ENCODE measurements at places on chromosomes 1 and 21.
A peak's percentile ranks its signal among the peaks of the same experiment; 100 is the strongest.

- no peak for DNase-seq
Measured at GRCh38 chr1:233554037-233554436, 59.9 kb upstream of the KCNK1 start.

GRCh38 chr1:212987702-212988322 is 27.9 kb downstream of the ANGEL2 start:
- no peak for DNase-seq

DNA sequence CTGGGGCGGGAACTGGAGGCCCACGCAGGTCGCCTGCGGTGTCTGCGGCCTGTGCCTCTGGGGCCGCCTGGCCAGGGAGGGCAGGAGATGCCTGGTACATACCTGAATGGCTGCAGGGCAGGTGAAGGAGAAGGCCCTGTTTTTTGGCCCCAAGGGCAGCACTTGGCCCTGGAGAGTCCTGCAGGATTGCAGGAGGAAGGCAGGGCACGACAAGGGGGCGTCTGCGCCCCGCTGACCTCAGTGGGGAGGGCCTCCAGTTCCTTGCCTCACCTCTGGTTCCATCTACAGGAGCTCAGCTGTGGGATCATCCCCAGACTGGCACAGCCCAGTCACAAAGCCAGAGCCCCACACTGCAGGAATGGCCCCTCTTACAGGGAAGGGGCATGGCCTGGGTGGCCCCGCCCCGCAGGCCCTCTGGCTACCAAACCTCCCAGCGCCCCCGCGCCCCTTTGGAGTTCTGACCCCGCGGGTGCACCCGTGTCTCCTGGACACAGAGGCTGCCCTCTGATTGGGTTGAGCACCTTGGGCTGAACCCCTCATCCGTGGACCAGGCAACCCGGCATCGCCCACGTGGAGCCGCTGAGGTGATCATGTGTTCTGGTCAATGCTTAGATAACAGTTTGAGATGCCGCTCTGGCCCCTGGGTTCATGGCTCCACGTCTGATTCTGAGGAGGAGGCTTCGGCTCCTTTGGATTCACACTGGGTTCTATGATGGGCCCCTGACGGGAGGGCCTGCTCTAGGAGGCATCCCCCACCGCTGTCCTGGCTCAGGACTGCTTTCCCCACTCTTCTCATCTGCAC is 1.3 kb upstream of the PEX10 start:
- no peak for DNase-seq

GRCh38 chr1:156599811-156600210 is 1.5 kb downstream of the GPATCH4 start:
- DNase-seq, result no peak

DNA sequence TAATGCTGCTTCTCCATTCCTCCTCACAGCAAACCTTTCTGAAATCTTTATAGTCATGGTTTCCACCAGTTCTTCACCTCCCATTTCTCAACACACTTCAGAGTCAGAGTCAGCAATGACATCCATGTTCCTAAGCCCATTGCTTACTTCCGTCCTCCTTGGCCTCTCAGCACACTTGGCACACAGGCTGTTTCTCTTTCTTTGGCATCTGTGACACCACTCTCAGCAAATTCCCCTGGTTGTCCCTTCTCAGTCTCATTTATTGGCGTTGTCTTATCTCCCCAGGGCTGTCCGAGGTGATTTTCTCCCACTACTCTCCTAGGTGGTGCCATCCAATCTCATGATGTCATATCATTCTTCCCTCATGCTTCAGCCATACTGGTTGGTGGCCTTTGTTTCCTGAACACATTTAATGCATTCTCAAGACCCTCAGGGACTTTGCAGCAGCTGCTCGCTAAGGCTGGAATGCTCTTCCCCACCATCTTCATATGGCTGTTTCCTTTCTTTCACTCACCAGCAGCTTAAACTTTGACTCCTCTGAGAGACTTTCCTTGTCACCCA is 3.3 kb upstream of the LGALS8 start:
- no peak for DNase-seq

DNA sequence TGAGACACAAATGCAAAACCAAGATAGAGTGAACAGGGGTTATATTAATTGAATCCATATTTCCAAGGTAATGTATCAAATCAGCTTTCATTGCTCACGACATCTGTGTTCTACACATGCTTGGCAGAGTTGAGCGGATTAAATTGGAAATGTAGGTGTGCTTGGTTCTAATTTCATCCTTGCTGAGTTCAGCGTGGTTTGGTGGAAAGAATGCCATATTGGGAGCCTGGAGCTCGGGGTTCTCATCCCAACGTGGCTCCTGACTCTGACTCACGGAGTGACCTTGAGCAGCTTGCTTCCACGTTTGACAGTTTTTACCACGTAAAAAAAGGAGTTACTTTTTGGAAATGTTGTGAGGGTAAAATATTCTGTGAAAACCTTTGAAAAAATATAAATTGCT is 92.0 kb downstream of the MTR start:
- DNase-seq, result no peak

DNA sequence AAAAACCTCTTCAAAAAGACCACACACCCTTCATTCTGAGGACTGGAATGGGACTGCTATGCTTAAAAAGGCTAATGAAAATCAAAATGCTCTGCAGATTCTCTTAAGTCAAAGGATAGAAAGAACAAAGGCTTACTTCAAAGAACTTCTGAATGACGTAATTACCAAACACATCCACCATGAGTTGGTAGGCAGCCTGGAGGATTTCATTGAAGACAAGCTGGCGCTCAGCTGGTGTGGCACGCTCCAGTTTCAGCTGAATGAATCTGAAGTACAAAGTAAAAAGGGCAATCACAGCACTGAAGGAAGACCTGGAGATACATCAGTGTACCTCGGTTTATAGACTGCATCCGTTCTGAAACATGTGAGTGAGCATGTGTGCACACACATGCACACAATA is 43.5 kb upstream of the SDC3 start:
- no peak for DNase-seq

- DNase-seq, result no peak
Measured at GRCh38 chr1:15935056-15935950, 40.6 kb downstream of the ZBTB17 start.

DNA sequence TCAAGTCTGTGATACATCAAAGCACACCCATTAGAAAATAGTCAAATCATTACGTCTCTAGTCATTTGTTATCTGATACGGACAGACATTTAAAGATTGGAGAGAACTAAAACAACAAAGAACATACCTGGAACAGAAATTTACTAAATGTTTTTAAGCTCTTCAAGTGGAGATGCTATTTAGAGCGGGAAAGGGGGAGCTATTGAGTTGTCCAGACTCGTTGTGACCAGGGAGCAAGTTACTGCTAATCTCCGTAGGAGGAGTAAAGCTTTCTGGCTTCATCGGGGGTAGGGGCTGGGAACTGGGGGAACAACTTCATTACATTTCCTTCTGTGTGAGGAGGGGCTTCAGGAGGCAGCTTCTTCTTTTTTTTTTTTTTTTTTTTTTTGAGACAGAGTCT is 129.7 kb downstream of the RNF220 start:
- DNase-seq, result no peak

- no peak for DNase-seq
Measured at GRCh38 chr21:16124378-16125138, 394.8 kb downstream of the USP25 start.

DNA sequence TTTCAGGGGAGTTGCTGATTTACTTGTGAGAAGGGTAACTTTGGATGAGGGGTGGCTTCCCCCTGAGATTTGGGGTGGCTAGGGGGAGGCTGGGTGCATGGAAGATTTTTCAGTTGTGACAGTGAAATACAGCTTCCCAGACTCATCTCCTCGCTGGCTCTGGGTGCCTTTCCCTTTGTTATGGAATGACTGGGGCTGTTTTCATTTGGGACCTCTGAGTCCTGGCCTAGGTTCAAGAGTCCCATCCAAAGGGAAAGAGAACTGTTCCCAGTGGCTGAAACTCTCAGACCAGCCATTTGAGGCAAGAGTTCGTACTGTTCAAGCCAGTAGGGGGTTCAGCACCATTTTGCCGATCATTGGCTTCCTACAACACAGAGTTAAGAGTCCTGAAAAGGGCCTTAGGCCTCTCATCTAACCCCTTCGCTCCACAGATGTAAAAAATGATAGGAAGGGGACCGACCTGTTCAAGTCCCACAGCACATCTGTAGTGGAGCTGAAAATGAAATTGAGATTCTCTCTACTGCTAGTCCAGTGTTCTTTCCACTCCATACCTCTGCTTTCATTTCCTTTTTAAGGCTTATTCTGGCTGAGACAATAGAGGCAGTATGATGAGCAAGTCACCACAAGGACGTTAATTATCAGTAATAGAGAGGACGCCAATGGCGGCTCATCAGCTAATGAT is 958 bp downstream of the DDR2 start:
- no peak for DNase-seq

GRCh38 chr1:169013821-169014220 is 92.7 kb upstream of the ATP1B1 start:
- DNase-seq, result no peak

DNA sequence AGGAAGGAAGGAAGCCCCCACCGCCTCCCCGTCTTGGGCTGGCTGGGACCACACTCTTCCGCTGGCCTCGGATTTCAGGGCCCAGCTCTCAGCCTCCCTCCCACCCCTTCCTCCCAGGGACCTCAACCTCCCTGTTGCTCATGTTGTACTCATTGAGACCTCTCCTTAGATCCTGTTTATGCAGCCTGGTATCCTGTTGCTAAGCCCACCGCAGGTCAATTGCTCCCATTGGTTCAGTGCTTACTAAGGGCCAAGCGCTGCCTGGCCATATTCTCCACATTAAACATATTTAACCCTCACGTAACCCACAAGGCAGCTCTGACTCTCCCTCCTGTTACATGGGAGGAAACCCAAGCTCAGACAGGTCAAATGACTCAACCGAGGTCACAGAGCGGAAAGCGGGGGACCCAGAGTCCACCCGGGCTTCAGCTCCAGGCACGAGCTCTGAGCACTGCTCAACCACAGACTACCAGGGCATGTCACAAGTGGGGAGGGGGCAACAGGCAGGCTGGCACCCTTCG is 23.2 kb upstream of the H6PD start:
- DNase-seq, result no peak

DNA sequence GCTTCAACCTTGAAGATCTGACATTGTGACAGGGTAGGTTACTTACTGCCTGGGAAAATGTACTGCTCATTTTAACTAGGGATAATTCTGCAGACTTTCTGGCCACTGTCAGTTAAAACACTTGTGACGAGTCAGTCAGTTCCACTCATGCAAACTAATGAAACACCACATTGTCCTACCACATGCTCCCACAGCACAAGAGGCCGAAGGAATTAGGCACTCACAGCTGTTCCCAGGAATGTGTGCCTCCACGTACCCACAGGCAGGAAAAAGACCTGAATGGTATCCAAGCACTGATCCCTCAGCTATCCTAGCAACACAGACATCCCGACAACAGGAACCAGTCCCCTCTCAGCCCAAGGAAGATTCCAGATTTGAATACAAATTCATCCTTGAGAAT is 12.3 kb downstream of the BCAR3 start:
- no peak for DNase-seq

GRCh38 chr1:224745924-224746323 is 129.8 kb downstream of the CNIH3 start:
- no peak for DNase-seq

DNA sequence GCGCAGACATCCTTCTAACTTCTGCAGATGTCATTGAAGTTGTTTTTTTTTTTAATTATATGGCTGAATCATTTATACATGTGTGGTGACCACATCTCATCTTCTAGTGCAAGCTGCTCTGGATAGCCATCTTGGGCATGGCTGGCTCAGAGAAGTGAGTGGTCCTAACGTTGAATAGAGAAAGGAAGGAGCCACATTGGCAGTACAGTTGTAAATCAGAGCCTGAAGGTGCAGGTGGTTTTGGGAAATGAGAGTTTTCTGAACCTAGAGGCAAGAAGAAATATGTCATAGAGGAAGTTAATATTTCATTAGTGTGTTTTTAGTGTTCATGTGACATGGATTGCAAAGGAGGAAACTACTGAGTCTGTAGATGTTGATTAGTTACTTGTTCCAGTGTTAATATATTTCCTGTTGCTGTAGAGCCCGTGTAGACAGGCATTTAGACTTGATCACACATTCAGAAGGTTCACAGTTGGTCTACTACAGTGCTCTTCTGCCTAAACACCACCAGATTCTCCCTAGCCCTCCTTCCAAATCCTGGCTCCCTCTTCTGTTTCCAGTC is 163.7 kb downstream of the ROR1 start:
- no peak for DNase-seq

DNA sequence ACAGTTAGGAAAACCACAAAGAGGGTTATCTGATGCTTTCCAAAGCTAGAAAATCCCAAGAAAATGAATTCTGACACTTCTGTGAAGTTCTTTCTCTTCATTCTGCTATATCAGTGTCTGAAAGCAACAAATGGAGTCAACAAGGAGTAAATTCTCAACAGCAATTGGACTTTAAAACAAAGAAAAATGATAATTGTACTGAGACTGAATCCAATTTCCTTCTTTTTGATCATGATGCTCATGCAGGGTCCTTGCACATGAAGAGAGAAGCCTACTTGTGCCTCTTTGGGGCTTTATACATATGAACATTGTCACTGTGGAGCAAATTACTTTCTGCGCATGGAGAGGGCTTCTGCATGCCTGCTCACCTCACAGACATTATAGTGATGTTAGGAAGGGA is at the start of gene OR10J5:
TSS of gene OR10J5 (minus strand) at position 101 of the 400 bp plus-strand sequence. CDS start at position 101, 0 bp downstream.
- DNase-seq, result no peak

DNA sequence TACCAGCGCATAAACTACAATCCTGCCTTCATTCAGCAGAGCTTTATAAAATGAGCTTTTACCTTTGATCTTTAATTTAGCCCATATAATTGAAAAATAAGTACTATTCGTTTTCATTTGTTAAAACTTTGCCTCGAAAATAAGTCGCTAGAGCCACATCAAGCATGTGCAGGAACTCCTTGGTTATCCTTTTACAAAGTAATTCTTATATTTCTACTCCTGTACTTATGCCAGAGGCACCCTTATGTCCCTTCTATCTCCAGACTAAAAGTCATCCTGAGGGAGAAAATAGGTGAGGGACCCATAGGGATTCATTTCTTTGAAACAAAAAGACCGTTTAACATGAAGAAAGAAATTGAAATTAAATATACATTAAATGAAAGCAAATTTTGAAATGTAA is 278.2 kb upstream of the C1orf105 start:
- no peak for DNase-seq

DNA sequence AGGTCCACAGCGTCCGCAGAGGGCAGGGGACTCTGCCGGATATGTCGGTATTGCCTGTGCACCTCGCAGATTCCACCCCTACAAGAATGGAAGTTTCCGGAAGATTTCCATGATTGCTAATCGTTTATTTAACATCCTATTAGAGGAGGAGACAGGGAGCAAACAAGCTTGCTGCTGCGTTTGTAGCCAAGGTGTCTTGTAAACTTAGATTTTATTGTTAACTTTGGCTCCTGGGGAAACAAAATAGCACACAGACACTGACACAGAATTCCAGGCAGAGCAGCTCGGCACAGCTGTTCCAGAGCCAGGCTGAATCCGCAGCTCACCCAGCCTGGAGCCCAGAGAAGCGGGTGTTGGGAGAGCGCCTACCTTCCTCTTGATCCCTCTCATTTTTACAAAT is 75.7 kb downstream of the AJAP1 start:
- DNase-seq, result no peak

GRCh38 chr1:150613061-150613920 is 16.1 kb downstream of the ENSA start:
- peak; percentile 99 for DNase-seq

GRCh38 chr1:168643152-168643551 is 66.7 kb downstream of the XCL1 start:
- no peak for DNase-seq

- DNase-seq, result no peak
Measured at GRCh38 chr1:233172201-233172600, 123.3 kb downstream of the PCNX2 start.

Data from SHP77 (cell line).